ENCODE measurements at places on chromosomes 7 and 10. TPM values are rescaled to one million over a fixed set of nuclear protein-coding genes. Genes with fewer than 3 reads are reported as not detected.
A peak's percentile ranks its signal among the peaks of the same experiment; 100 is the strongest.

Gene PDIA4
- 116 TPM for total RNA-seq

Gene KLLN
- 2.1 TPM for total RNA-seq

Gene ASB15
- not detected for total RNA-seq

Gene KCP
- total RNA-seq = 14.5 TPM

Gene IL6
- 5.0 TPM for total RNA-seq

Gene PYROXD2
- 25.8 TPM for total RNA-seq

Gene CAMK1D
- total RNA-seq = 25.4 TPM

DNA sequence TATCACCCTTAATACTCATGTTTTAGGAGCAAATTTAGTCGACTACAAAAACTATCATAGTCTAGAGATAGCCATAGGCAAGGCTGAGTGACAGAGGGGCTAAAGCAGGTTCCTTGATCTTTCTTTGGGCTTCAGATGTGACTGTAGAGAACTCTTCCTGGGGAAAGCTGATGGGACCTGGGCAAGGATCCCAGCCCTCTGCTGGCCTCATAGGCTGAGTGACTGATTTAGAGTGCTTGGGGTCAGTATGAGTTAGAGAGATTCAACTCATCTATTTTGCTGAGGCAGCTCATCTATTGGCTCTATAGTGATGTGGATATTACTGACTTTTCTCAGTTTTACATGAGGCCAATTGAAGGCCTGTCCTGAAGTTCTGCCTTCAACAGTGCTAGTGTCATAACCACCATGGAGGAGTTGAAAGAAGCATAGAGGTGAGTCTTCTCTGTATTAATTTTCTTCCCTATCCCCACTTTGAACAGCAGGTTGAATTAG, 81.6 kb downstream of the SAMD9 start:
- no peak for DNase-seq

- no peak for DNase-seq
Observed at GRCh38 chr10:91219371-91220193, 881 bp upstream of the PCGF5 start.

DNA sequence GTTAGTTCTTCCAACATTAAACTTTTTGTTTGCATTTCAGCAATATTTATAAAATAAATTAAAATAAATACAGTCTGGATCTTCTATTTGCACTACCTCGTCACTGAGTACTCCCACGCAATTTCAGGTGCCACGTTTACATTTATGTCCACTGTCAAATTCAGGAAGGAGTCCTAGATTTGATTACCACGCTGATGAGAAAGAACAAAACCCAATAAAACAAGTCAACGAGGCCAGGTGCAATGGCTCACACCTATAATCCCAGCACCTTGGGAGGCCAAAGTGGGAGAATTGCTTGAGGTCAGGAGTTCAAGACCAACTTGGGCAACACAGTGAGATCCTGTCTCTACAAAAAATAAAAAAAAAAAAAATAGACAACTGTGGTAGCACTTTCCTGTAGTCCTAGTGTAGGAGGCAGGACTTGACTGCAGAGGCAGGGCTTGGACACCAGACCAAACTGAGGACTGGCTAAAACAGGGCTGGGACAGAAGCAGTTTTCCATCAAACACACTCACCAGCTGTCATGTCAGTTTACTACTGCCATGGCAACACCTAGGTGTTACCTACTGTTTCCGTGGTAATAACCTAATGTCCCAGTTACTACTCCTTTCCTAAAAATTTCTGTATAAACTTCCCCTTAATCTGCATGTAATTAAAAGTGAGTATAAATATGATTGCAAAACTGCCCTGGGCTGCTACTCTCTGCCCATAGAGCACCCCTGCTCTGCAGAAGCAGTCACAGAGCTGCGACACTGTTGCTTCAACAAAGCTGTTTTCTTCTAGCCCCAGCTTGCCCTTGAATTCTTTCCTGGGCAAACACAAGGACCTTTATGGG, 341.7 kb downstream of the PARD3 start:
- DNase-seq = no peak

DNA sequence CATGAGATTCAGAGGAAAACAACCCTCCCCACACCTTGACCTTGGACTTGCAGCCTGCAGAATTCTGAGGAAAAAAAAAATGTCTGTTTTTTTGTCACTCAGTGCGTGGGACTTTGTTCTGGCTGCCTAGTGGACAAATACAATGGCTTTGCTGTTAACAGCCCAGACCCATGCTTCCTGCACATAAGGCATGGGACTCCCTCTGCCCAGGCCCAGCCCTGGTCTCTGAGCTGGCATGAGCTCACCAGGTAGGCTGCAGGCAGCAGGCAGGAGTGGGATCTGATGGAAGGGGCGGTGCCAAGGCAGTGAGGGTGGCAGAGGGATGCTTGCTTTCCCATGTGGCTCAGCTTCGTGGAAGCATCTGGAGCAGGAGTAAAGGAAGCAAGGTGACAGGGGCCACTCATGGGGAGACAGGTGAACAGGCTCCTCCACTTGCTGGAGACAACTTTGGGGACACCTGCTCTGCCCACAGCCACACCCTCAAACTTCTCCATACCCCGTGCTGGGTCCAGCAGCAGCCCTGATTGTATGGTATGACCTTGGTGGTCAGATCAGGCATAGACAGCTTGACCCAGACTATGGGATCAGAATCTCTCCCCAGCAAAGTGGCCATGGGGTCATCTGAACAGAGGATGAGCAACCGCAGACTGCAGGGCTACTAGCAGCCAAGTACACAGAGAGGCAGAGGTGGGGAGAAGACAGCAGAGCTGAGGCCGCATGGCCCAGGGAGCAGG, 27.0 kb downstream of the ANXA8 start:
- DNase-seq = no peak

DNA sequence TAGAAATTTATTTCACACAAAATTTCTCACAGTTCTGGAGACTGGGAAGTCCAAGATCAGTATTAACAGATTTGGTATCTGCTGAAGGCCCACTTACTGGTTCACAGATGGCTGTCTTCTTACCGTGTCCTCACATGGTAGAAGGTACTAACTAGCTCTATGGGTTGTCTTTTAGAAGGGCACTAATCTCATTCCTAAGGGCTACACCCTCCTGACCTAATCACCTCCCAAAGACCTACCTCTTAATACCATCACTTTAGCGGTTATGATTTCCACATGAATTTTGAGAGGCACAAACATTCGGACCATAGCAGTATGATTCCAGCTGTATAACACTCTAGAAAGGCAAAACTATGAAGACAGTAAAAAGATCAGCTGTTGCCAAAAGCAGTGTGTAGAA, 8.0 kb downstream of the PNPLA8 start:
- DNase-seq = no peak

DNA sequence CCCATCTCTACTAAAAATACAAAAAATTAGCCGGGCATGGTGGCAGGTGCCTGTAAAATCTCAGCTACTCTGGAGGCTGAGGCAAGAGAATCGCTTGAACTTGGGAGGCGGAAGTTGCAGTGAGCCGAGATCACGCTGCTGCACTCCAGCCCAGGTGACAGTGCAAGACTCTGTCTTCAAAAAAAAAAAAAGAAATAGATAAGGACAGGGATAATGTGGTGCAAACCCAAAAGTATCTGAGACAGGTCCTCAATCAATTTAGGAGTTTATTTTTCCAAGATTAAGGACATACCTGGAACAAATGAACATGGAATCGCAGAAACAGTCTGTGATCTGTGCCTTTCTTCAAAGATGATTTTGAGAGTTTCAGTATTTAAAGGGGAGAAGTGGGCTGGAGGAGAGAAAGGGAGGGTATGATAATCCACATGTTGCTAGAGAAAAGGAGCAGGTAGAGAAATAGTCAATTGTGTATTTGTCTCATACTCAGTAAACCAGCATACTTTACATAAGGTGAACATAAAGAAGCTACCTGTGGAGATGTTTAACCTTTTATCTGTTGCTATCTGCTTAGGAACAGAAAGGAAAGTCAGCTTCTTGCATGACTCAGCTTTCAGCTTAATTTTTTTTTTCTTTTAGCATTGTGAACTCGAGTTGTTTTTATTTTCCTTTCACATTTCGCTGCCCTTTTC, 4.9 kb upstream of the MTPN start:
- no peak for DNase-seq

DNA sequence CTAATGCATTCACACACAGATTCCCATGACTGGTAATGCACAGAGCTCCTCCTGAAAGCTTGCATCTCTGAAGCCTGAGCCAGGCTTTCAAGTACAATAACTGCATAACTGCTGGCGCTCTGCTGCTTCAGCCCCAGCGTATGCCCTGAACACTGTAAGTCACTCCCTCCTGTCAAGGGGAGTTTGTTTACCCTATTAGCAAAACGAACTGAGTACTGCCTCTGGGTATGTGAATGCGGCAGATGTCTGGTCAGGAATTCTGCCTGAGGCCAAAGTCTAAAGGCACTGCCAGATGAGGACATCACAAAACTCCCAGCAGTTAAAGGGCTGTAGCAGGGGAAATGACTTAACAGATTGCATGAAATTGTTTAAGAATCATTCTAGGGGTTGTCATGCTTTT, 97.7 kb downstream of the NRCAM start:
- DNase-seq = no peak

DNA sequence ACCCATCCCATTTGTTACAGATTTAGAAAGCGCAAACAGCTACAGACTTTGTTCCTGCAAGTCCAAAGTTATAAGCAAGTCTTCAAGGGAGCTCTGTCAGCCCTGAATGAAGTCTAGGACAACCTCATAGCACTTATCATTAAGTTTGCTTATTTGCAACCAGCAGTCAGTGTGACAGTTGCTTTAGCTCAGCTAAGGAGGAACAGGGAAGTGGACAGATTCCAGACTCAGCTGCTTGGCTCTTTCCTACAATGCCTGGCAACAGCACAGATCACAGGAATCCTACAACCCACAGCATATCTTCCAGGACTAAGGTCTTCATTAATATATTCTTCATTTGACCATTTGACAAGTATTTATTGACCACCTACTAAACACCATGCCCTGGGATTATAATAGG, 17.4 kb upstream of the KIF5B start:
- DNase-seq = no peak

- peak; percentile 46 for DNase-seq
Observed at GRCh38 chr10:58531084-58531695, 18.5 kb downstream of the BICC1 start.

GRCh38 chr10:112851588-112852211, 98.3 kb upstream of the TCF7L2 start:
- no peak for DNase-seq

DNA sequence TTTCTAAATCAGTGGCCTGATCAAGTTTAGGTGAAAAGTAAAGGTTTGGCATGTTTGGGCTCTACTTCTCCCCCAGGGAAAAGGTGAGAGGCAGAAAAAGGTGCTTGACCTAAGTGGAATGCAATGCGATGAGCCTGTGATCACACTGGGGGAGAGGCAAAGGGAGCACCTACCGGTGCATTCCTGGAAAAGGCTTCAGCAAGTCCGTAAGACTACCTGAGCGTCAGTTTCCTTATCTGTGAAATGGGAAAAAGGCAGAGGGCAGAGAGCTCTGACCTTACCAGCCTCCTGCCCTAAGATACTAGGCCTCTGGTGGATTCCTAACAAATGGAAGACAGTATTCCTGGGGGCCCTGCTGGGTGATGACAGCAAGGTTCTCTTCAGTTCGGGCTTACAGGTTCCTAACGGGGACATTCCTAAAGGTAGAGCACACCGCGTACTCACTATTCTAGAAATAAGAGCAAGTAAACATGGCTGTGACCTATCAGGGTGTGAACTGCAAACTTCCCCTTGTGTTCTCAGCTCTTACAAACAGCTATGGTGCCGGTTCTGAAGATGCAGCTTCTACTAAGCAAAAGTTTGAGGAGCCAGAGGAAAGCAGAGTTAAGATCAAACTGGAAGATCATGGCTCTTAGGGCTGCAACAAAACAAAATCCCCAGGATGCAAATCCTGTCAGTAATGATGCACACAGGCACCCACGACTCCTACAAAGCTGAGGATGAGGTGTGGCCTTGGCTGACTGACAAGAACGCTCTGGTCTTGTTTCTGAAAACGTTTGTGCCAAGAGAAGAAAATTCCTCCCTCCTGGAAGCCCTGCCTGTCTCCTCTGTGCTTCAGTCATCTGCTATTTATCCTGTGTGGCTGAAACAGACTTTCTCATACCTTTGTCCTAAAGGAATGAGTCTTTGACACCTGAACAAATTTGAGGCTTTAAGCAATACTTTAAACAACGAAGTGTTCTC, 13.3 kb upstream of the ACSL5 start:
- no peak for DNase-seq

GRCh38 chr10:71201849-71202248, 10.5 kb upstream of the UNC5B start:
- no peak for DNase-seq

DNA sequence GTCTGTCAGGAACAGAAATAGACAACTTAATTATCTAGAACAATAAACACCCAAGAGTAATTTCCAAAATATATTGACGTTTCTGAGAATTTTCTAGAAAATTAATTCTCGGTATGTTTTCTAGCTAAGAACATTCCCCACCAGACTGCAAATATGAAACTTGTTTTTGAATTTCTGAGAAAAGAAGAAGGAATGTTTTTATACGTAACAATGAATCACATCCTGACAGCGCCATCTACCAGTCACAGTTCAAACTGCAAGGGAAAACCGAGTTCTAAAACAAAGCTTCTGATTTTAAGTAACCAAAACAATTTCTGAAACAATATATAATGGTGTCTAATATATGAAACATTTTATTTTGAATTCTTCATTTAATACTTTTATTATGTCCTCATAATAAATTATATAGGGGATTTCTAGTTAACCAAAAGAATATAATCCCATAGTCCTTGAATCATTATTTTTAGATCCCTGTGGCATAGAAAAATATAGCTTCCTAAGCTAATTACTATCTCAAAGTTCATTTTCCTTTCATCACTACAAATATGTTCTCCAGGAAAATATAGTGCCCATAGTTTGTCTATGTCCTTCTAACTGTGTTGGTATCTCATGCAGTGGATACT, 34.5 kb upstream of the MEOX2 start:
- no peak for DNase-seq

GRCh38 chr10:88193018-88193417, 329.6 kb downstream of the PTEN start:
- DNase-seq = no peak

DNA sequence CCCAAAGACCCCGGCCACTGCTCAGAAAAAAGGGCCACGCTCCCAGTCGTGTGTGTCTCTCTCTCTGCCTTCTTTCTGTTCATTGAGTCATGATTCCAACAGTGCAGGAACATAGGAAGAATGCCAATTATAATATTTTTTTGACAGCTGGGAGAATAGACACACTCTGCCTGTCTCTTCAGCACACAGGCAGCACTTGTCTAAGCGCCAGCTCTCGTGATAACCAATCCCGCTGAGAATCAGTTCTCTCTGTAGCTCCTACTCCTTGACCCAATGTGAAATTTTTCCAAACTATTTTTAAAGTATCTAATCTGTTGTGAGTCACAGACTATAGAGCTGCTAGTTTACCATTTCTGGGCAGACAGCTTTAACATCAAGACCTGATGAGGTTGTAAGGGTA, 145.7 kb upstream of the RHEB start:
- no peak for DNase-seq

DNA sequence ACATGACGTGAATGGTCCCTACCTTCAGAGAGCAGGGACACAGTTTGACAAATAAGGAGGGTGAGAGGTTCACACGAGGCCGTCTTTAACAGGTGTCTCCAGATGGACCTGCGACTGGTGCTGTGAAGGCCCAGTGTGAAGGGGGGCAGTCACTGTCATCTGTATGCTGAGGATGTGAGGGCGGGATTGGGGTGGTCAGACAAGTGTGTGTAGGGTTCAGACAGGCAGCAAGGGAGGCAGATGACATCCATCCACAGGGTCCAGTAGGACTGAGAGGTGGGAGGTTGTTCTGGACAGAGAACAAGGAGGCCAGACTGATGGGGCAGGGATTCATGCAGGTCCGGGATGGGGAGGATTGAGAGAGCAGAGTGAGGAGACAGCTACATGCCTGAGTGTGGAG, 232.6 kb upstream of the GPR26 start:
- DNase-seq = no peak
